NCI-H1417 (cell line): ENCODE measurements at places on chromosomes 7 and 10.

- no peak for DNase-seq
Measured at GRCh38 chr7:81783818-81784217, 14.0 kb upstream of the HGF start.

- no peak for DNase-seq
Measured at GRCh38 chr7:132996581-132997242, 85.2 kb downstream of the CHCHD3 start.

GRCh38 chr10:48245977-48246376 lies 28.5 kb downstream of the FRMPD2 start:
- DNase-seq = no peak

GRCh38 chr7:79176859-79177477 lies 276.5 kb downstream of the MAGI2 start:
- DNase-seq = peak; percentile 80

- no peak for DNase-seq
Measured at GRCh38 chr7:92678291-92678920, 88.2 kb upstream of the FAM133B start.

GRCh38 chr10:5588603-5589002 lies 63.8 kb downstream of the CALML3 start:
- no peak for DNase-seq

DNA sequence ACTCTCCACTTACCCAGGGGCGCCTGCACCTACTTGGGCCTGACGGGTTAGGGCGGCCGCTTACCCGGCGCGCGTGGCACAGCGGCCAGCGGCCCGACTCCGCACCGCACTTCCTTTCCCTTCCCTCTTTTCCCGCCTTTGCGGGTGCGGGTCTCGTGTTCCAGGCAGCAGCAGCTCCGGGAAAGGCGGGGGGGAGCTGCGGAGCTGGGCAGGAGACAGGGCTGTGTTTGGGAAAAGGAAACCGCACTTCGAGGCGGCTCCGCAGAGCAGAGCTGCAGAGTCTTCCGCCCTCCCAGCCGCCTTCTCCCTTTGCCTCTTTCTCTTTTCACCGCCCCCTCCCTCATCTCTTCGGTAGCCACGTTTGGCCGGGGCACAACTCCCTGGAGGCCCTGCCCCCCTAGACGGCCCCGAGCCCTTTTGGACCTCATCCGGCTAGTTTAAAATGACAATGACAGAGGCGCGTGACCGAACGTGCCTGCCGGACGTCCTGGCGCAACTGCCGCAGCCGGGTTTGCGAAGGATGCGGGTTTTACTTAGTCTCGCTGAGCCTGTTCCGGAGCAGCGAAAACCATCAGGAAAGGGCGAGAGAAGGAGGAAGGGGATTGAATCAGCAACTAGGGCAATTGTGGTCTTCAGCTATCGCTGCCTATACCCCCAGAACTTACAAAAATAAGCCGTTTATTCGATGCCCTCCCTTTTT lies 7.9 kb upstream of the PAX2 start:
- DNase-seq = no peak

GRCh38 chr7:108167460-108167859 lies 37.3 kb upstream of the LAMB4 start:
- DNase-seq = no peak

- no peak for DNase-seq
Measured at GRCh38 chr7:78379148-78379547, 580.6 kb downstream of the PHTF2 start.

DNA sequence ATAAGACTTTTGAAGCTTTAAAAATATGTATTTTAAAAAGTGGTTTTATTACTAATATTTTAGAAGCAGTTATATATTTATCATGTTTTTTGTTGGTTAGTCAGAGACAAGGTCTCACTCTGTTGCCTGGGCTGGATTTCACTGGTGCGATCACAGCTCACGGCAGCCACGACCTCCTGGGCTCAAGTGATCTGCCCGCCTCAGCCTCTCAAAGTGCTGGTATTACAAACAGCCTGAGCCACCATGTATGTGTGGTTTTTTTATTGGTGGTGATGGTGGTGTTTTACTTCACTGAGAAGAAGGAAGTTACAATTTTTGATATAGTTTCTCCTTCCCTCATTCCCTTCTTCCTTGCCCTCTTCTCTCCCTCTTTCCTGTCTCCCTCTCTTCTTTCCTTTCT lies 13.4 kb downstream of the NHLRC2 start:
- DNase-seq = no peak

DNA sequence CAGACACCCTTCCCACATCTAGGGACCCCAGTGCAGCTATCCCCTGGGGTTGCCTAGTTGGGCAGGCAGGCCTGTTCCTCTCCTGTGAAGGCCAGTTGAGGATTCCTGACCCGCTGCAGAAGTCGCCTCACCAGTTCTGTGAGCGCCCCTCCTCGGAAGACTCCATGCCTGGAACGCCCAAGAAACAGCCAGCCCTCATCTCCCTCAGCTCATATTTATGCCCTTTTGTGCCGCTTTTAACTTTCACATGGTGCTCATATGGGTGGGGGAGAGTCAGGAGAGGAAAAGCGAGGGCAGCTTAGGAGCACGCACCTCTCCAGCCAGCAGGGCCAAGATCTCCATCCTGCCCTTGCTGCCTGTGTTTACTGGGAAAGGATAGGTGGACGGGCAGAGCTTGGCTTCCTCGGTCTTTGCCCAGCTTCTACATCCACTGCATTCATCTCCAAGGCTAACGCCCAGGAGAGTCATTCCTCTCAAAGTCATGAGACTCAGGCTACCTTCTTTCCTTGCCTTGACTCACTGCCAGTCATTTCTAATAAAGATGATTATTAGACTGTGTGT lies 286.6 kb downstream of the USP6NL start:
- no peak for DNase-seq

GRCh38 chr10:8102708-8103401 lies 48.4 kb downstream of the GATA3 start:
- DNase-seq = no peak

DNA sequence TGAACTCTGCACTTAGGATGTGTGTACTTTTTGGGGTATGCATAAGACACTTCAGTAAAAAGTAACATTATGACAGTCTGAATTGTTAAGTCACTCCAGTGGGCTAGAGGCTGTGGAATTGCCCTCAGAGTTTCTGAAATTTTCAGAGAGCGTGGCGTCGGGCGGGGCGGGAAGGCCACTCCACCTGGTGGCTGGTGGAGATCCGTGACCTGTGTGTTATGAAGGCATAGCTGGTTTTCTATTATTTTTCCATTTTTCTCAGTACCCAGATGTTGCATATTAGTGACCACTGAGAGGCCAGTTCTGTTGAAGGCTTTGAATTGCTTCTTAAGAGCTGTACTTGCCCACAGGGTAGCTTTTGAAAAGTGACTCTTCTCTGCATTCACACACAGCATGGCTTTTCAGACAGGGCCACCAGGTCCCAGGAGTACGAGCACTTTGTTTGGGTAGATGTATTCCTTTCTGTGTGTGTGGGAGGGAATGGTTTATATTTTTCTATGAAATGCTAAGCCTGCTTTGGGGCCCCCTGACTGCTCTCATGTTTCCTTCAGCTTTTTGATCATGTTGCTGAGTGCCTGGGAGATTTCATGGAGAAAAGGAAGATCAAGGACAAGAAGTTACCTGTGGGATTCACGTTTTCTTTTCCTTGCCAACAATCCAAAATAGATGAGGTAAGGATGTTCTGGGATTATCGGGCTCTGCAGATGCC lies 52.3 kb downstream of the TACR2 start:
- DNase-seq = no peak

DNA sequence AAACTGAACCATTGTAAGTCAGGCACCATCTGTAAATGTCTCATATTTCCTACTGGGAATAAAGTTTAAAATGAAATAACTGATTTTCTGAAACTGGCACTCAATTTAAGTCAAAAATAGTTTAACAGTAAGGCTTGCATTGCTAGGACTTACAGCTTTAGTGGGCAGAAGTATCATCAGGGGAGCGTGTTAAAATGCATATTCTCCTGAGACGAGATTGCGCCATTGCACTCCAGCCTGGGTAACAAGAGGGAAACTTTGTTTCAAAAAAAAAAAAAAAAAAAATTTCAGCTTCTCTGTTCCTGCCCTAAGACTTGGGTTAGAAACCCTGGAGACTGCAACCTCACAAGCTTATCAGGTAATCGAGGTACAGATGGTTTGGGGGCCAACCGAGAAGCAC lies 65.4 kb downstream of the UBE3C start:
- DNase-seq = no peak

- no peak for DNase-seq
Measured at GRCh38 chr7:4840079-4840501, 21.7 kb downstream of the PAPOLB start.

DNA sequence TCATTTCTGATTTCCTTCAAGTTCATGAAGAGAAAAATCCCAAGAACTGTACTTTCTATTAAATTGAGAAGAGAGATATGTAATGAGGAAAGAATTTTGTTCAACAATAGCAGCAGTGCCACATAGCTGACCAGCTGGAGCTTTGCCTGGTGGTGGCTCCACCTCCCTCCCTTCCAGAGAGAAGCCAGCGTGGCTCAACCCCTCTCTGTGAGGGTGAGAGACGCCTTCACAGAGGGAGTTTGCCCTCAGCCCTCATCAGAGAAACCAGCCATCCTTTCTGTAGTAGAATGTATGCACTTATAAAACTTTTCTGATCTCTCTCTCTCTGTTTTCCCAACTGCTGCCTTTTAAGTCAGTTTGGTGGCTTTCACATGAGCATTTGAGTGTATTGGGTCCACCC lies 20.5 kb upstream of the COL1A2 start:
- no peak for DNase-seq

DNA sequence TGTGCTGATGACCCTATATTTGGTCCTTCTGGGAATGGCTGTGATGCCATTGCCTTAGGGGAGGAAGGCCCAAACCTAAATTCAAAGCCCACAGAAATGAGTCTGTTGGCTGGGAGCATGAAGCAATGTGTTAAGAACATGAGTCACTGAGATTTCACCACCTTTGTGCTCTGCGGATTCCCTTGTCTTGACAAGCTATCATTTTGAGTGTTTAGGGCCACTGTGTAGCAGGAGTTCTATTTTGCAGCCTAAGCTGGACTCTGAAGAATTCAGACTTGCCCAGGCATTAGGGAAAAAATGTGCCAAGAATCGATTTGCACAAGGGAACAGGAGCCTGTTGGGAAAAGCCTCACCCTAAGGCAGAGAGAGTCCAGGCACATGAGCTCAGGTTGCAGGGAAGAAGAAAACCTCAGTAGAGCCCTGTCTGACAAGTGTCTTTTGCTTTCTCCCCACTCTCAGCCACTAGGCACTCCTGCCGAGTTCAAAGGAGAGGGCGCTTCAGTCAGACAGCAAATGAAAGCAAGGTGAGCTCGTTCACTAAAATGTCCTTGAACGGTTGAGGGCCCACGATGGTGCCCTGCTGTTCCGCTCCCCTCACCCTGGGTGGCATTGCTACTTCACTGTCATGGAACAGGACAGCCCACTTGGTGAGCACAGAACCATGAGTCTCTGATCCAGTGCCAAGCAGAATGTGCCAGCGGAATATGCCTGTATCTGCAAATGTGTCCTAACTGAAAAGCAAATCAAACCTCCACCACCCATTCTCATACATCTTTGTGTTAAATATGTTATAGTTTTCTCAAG lies 93.6 kb downstream of the PRLHR start:
- DNase-seq = no peak

- no peak for DNase-seq
Measured at GRCh38 chr7:103936558-103936957, 52.9 kb downstream of the RELN start.

GRCh38 chr7:81074406-81074805 lies 155.6 kb upstream of the SEMA3C start:
- no peak for DNase-seq

- no peak for DNase-seq
Measured at GRCh38 chr7:50557099-50557498, 8.1 kb downstream of the DDC start.

DNA sequence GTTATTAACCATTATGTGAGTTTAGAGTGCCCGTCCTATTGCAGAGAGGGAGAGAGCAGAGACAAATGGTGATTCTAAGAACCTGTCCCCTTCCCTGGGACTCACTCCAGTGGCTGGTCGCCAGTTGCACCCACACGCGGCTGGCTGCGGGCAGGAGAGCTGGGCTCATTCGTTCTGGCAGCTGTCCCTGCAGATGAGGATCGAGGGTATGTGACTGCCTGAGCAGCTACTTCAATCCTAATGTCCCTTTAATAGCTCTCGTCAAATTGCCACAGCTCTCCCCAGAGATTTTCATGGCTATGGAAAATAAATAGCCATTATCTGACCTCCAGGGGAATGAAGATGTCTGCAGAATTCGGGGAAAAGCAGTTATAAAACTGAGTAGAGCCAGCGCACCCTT lies 41.6 kb downstream of the RBM28 start:
- DNase-seq = no peak

DNA sequence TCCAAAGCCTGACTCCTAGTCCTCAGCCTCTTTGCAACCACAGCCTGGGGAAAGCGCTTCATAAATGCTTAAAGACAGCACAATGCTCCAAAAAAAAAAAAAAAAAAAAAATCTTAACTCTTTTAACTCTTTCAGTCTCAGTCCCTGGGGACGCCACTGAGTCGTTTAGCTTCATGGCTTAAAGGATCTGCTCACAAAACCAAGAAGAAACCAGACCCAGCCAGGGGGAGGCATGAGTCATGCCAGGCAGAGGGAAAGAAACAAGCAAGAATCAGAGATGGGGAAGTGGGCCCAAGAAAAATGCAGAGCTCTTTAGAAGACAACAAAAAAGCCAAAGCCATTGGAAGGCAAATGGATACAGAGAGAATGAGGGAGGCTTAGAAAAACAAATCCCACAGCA lies 32.5 kb upstream of the DOCK1 start:
- DNase-seq = no peak

DNA sequence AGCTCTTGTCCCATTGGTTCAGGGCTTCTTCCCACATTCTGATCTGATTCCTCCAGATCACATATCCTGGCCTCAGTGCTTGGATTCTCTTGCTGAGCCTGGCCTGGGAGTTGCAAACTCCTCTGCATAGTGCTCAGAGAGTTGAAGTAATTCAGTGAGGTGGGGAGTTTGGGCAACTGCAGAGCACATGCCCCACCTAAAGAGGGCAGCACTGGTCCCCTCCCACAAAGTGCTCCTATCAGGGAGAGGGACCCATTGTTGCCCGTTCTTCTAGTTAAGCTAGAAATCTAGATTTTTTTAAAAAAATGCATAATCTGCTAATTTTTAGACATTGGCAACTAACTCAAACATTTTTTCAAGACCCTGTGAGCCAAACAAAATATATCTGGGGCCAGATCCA lies 45.1 kb downstream of the CHN2 start:
- no peak for DNase-seq

DNA sequence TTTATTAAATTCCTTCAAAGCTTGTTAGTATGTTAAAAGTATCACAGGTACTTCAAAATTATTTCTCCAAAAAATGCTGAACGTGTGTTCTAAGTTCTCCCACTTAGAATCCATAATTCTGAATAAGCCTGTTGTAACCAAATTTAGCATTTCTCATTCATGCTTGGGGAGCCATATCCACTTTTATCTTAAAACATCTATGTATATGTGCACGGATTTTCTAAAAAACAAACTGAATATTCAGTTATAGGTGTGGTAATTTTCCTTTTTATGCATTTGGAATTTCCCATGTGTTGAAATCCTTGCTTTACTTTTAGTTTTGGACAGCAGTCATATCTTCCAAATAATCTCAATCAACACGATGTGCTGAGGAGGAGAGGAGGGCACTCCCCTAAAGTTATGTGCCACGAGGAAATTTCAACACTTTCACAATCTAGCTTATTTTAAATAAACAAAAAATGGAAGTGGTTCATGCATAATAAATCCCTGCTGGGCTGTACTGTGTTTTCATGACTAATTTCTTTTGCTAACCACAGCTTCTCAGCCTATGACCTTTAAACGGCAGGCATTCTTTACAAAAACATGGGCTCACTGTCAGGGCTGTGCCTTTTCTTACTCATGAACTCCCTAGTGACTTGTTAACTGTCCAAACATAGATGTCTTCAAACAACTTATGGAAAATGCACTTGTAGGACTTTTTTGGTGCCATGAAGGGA lies 380.3 kb upstream of the SEMA3C start:
- DNase-seq = no peak
